ENCODE measurements at places on chromosomes 5 and 9. TPM values are rescaled to one million over a fixed set of nuclear protein-coding genes. Genes with fewer than 3 reads are reported as not detected.

DNA sequence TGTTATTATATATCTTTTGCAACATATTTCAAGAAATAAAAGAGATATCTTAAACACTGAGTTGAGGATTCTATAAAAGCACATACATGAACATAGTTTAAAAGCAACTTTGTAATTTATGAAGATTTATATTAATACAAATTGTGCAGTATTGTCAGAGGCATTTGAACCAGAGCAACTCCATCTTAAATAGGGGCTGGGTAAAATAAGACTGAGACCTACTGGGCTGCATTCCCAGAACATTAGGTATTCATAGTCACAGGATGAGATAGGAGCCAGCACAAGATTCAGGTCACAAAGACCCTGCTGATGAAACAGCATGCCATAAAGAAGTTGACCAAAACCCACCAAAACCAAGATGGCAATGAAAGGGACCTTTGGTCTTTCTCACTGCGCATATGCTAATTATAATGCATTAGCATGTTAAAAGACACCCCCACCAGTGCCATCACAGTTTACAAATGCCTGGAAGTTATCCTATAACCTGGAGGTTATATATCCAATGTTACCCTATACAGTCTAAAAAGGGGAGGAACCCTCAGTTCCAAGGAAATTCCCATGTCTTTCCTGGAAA lies 320.2 kb downstream of the FAM170A start:
- DNase-seq, result no peak
- H3K36me3 ChIP-seq, result no peaks in the 10 kb centered on the region
- no peaks in the 10 kb centered on the region for H3K27me3 ChIP-seq
- no peaks in the 10 kb centered on the region for H3K4me1 ChIP-seq

DNA sequence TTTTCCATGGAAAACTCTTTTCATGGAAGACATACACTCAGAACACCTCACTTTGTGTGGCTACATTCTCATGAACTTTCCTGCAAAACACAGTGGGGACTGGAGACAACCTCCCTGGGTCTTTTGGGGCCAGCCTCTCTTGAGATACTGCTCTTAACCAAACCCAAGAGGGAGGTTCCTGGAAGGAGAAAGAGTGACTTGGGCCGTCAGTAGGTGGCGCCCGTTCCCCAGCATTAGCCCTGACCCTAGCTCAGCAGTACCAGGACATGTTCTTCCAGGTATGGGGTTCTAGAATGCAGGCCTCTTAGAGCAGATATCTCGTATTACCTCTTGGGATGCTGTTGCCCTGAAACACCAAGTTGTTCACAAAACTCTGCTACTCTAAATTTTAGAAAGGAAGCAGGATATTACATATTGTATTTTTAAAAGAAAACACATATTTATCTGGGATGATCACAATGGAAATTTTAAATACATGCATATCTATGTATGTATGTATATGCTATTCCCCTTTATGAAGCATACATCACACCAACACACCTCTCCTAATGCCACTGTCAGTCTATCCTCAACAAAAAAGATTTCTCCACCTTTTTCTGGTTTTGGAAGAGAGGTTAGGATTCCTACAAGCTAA lies 15.8 kb upstream of the GLIS3 start:
- H3K4me1 ChIP-seq, result no peaks in the 10 kb centered on the region
- H3K36me3 ChIP-seq, result no peaks in the 10 kb centered on the region
- H3K4me3 ChIP-seq, result no peak overlapping the region

DNA sequence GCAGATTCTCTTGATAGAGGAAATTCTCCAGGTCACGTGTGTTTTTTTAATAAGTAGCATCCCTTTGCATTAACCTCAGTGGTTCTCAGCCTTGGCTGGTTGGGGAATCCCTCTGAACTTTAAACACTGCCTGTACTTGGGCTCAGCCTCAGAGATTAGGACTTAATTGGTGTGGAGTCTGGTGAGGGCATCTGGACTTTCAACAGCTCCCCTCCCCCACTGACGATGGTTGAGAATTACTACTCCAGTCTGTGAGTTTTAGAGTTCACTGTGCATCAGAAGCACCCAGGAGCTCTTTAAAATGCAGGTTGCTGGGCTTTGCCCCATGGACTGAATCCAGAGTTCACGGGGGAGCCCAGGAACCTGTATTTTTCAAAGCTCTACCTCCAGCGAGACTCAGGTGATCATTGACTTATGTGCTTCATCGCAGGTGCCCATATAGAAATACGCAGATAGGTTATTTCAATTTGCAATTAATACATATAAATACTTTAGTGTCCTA lies 71.4 kb downstream of the DAPK1 start:
- H3K27me3 ChIP-seq, result no peaks in the 10 kb centered on the region
- H3K27ac ChIP-seq, result no peak overlapping the region
- H3K4me1 ChIP-seq, result peaks cover 7% of the 10 kb centered on the region
- no peak for DNase-seq
- no peak overlapping the region for H3K4me3 ChIP-seq

DNA sequence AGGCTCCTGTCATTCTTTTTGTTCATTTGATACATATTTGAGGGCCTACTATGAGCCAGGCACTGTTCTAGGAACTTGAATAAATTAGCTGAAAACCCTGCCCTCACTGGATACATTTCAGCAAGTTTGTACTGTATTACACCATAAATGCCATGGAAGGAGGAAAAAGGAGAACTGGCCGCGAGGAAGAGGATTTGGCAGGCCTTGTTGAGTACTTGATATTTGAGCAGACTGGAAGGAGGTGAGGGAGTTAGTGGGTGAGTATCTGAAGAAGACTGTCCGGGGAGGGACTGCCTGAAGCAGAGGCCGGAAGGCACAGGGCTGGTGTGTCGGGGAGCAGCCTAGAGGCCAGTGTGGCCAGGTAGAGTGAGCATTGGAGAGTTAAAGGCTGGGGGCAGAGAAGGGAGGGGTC lies 4.5 kb downstream of the SNX30 start:
- no peak for DNase-seq
- H3K27me3 ChIP-seq, result no peaks in the 10 kb centered on the region
- H3K36me3 ChIP-seq, result no peaks in the 10 kb centered on the region
- H3K27ac ChIP-seq, result no peak overlapping the region
- H3K4me3 ChIP-seq, result no peak overlapping the region

DNA sequence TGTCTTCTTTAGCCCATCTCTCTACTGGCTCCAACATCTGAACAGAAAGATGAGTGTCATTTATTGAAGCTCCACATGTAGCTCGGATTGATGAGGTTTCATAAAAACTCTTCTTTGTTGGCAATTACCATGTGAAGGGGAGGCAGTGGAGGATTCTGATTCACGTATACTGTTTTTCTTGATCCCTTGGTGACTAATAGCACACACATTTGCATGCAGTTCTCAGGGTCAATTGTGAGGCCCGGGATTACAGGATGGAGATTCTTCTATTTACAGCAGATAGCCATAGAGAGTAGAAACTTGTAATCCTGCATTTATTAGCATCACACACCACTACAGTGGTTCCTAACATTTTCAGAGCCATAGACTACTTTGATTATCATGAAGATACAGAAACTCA lies 133.2 kb upstream of the MARCHF11 start:
- no peak overlapping the region for H3K27ac ChIP-seq
- DNase-seq, result no peak
- H3K4me3 ChIP-seq, result no peak overlapping the region
- H3K4me1 ChIP-seq, result no peaks in the 10 kb centered on the region
- H3K36me3 ChIP-seq, result no peaks in the 10 kb centered on the region
- H3K27me3 ChIP-seq, result no peaks in the 10 kb centered on the region

GRCh38 chr5:77426670-77427069 lies 65.4 kb downstream of the WDR41 start:
- no peak overlapping the region for H3K27ac ChIP-seq
- H3K4me3 ChIP-seq, result no peak overlapping the region
- peaks cover 15% of the 10 kb centered on the region for H3K36me3 ChIP-seq
- H3K4me1 ChIP-seq, result peaks cover 7% of the 10 kb centered on the region

GRCh38 chr5:96222129-96222528 lies 210.9 kb downstream of the PCSK1 start:
- H3K4me1 ChIP-seq, result peaks cover 3% of the 10 kb centered on the region
- H3K36me3 ChIP-seq, result no peaks in the 10 kb centered on the region
- H3K27me3 ChIP-seq, result no peaks in the 10 kb centered on the region
- no peak overlapping the region for H3K4me3 ChIP-seq

GRCh38 chr5:157166214-157167213 lies at the start of gene GARIN3:
Gene GARIN3 (minus strand): TSS chr5:157166264. CDS start chr5:157166168, 96 bp downstream.
- H3K36me3 ChIP-seq, result no peaks in the 10 kb centered on the region
- DNase-seq, result no peak
- H3K4me3 ChIP-seq, result no peak within 1 kb of the TSS
- H3K27ac ChIP-seq, result no peak within 1 kb of the TSS

DNA sequence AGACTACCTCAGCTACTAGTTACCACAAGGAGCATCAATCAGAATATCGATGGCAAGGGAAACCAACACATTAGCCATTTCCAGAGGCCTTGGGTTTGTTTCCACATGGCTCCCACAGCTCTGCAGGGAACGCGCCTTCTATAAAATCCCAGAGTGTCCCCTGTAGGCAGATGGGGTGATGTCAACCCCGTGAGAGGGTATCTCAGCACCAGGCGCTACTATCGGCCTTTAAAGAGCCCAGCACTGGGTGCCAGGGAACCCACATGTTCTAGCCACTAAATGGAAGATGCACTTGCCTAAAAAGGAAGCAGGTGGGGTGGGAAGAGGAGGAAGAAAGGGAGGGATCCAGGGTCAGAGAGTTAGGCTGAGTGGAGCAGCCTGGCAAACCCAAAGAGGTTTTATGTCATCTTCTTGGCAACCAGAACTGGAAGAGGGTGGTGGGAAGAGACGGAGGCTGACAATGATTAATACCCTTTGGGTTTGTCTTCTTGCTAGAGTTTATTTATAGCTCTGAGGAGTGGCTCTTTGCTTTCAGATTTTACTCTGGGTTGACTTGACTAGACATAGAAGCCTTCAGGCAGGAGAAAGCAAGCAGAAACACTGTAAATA lies 19.9 kb downstream of the MACROH2A1 start:
- no peaks in the 10 kb centered on the region for H3K27me3 ChIP-seq
- H3K4me1 ChIP-seq, result peaks cover 6% of the 10 kb centered on the region
- peaks cover 90% of the 10 kb centered on the region for H3K36me3 ChIP-seq
- no peak for DNase-seq
- H3K4me3 ChIP-seq, result no peak overlapping the region

GRCh38 chr5:89435347-89435746 lies 552.4 kb upstream of the MEF2C start:
- no peak overlapping the region for H3K27ac ChIP-seq
- H3K36me3 ChIP-seq, result no peaks in the 10 kb centered on the region
- peaks cover 36% of the 10 kb centered on the region for H3K4me1 ChIP-seq
- H3K4me3 ChIP-seq, result no peak overlapping the region
- no peaks in the 10 kb centered on the region for H3K27me3 ChIP-seq
- no peak for DNase-seq

CMYA5 gene
- total RNA-seq, result 0.20 TPM

SLC23A1 gene
- not detected for total RNA-seq

PCDHGB6 gene
- total RNA-seq, result 2.6 TPM

CDH9 gene
- total RNA-seq, result not detected

TRIM7 gene
- 9.0 TPM for total RNA-seq
